ENCODE measurements at places on chromosomes 12 and 14.

DNA sequence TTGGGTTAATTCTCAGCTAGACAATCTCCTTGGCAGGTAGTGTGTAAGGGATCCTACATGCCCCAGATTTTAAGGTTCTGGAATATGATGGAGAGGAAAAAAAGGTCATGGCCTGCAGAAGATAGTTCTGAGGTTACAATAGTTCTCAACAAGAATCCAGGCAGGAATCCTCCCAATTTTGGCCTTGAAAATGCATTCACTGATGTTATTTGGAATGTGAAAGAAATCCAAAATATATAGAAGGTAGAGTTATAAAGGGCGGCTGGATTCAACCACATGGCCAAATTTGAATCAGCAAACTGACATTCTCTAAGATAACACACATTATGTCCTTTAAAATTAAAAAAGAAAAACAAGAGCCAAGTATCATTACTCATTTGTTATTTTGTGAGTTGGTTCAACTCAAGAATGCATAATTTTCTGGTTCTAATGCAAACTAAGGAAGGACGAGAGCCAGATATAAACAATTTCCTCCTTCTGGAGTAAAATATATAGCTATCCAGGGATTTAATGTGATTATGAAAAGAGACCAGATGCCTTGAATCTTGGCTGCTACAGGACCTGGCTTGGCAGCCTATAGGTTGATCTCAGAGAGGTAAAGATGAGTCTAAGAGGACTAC, 177.0 kb upstream of the G2E3 start:
- DNase-seq, result no peak

GRCh38 chr14:32136027-32136825, 59.1 kb downstream of the ARHGAP5 start:
- no peak for DNase-seq

- no peak for DNase-seq
These were observed 44.4 kb downstream of the CHST11 start for GRCh38 chr12:104501115-104501514.

DNA sequence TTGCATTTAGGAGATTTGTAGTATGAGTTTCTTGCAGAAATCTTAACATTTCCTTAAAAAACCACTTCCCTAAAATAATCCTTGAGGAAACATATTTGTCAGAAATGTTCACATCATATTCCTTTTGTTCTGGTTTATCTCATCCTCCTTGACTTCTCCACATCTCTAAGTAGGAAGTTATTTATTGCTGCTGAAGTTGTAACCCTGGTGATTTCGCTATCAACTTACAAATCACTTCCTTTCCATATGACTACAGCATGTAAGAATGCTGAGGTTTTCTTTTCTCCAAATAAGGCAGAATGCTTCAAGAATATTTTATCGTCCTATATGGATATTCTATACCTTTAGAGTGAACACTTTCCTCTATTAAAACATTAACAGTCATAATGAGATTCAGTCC, 751.7 kb downstream of the NRXN3 start:
- DNase-seq, result no peak

- DNase-seq, result no peak
These were observed 190.2 kb upstream of the MYL2 start for GRCh38 chr12:111110556-111110955.

GRCh38 chr12:56031987-56032386, 9.7 kb upstream of the RPS26 start:
- DNase-seq, result no peak

- DNase-seq, result no peak
These were observed 207.8 kb upstream of the FAR2 start for GRCh38 chr12:28941248-28941647.

- no peak for DNase-seq
These were observed 14.2 kb upstream of the DLK1 start for GRCh38 chr14:100712490-100712889.

GRCh38 chr14:65062096-65063075, 39.9 kb downstream of the MAX start:
- no peak for DNase-seq

DNA sequence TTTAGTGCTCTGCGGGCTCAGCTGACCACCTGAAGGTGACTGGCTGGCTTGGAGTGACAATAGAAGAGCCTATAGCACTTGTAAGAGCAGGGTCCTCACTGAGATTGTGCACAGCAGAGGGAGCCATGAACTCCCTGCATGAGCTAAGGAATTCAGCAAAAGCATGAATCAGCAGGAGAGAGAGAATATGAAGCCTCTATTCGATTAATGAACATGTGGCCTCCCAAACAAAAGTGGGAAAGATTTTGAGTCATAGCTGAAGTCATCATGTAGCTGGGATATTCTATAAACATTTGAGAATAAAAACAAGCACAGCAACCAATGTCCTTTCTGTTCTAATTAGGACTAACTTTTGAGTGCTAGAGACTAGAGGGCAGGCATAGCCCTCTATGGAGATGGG, 626.6 kb downstream of the DIO2 start:
- no peak for DNase-seq
